NCI-H345 (cell line): ENCODE measurements at places on chromosomes 6 and 20.
A peak's percentile ranks its signal among the peaks of the same experiment; 100 is the strongest.

DNA sequence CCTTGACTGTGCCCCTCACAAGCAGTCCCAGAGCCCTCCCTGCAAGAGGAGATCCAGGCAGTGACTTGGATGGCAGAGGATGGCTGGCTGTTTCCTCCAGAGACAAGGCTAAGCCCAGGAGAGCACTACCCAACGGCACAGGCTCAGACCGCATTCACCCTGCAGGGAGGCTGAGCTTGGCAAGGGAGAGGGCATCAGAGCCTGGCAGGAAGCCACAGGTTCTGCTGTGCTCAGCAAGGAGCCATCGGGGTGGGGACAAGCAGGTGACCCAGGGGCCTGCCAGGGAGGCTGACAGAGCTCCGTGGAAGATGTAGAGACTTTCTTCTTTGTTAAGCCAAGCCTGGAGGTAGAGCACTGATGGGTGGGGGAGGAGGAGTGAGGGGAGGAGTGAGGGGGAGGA, 159.2 kb upstream of the CST7 start:
- DNase-seq, result peak; percentile 78

GRCh38 chr20:41293269-41294037, 24.1 kb downstream of the ZHX3 start:
- no peak for DNase-seq

DNA sequence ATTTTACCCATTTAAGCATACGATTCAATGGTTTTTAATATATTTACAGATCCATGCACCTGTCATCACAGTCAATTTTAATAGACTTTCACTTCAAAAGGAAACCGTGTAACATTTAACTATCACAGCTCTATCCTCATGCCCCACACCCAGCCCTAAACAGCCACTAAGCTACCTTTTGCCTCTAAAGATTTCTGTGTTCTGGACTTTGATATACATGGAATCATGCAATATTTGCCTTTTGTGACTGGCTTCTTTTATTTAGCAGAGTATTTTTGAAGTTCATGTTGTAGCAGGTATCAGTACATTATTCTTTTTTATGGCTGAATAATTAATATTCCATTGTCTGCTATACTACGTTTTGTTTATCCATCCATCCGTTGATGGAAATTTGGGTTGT, 50.3 kb upstream of the STX16 start:
- DNase-seq, result no peak

DNA sequence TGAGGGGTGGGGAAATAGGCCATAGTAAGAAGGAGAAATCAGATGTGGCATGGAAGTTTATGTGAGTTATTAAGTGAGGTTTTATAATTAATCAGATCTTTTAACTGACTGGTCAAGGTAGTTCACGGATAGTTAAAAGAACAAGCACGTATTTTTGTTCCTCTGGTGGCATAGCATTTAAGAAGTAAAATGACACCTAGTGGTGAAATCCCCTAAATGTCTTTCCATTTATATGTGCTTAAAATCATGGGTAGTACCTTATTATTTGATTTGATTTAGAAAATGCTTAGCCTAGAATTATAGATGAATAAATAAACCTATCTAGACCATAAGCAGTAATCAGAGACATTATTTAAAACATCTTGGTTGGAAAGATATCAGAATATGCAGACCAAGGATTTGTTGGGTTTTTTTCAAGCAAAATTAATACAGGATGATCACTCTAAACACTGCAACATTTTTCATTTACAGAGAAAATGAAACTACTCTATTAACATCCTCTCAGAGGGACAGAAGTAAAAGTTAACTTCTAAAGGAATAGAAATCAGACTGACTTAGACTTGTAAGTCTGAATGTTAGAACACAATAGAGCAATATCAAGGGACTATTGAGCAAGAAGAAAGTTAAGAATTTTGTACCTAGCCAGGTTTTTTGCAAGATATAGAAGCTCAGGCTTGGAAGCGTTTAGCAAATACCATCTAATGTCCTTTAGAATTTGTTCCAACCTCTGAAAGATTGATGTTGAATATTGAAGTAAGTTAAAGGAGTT, 81.1 kb downstream of the STXBP5 start:
- peak; percentile 18 for DNase-seq

GRCh38 chr6:336159-337114, 44.1 kb downstream of the DUSP22 start:
- no peak for DNase-seq
